Pons (tissue), 1 donor: ENCODE measurements at places on chromosomes 11 and 22.
A peak's percentile ranks its signal among the peaks of the same experiment; 100 is the strongest.

GRCh38 chr22:17403906-17404305 lies 34.6 kb downstream of the CECR2 start:
- DNase-seq, result no peak

GRCh38 chr11:121212536-121213361 lies 79.8 kb upstream of the SC5D start:
- DNase-seq, result no peak

- peak; percentile 60 for DNase-seq
Measured at GRCh38 chr11:121448431-121448941, 3.6 kb upstream of the SORL1 start.

- DNase-seq, result no peak
Measured at GRCh38 chr11:115502636-115503082, 1.6 kb downstream of the CADM1 start.

DNA sequence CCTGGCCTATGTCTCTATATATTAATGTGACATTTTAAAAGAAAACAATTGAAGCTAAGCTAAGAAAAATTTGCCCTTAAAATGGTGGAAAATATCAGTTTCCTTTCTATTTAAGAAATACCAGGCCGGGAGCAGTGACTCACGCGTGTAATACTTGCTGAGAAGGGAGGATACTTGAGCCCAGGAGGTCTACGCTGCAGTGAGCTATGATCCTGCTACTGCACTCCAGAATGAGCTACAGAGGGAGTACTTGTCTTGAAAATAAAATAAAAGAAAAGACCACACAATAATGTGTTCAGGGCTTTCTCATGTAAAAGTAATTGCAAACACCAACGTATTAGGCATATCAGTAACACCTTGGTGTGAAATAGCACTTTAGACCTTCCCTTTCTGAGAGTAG lies 1.4 kb upstream of the PRSS23 start:
- no peak for DNase-seq

- DNase-seq, result no peak
Measured at GRCh38 chr22:35842954-35843353, 125.3 kb downstream of the APOL5 start.

DNA sequence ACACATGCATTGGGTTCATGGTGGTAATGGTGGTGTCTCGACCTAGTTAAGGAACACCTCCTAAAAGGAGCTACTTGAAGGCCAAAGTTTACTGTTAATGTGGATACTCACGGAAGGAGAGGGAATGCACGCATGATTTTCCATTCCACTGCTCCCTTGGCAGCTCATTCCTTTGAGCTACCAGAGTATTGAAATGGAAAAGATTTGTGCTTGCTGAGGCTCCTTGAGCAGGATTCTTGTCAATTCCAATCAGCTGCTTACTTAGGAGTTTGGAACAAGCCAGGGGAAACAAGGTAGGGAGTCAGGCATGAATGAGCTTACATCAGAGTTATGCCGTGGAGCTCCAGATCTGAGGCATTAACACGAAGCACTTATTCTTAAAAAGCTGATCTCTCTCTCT lies 108.8 kb downstream of the GRIA4 start:
- DNase-seq, result no peak

DNA sequence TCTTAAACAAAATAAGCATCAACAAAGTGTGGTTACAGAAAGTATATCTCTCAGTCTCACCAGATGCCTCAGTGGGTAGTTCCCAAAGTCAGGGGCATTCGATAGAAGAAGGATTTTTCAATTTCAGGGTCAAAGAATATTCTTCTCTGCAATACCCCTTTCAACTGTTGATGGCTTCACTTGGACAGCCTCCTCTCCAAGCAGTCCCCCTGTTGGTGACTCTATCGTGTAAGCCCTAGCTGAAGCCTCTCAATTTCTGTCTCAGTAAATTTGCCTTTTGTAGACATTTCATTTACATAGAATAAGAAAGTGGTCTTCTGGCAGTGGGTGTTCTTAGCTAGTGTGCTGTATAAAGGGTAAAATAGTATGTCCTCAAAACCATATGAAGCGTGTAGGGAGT lies 11.3 kb upstream of the CCDC83 start:
- DNase-seq, result no peak

GRCh38 chr22:49014227-49015201 lies 813.2 kb downstream of the BRD1 start:
- DNase-seq, result no peak

DNA sequence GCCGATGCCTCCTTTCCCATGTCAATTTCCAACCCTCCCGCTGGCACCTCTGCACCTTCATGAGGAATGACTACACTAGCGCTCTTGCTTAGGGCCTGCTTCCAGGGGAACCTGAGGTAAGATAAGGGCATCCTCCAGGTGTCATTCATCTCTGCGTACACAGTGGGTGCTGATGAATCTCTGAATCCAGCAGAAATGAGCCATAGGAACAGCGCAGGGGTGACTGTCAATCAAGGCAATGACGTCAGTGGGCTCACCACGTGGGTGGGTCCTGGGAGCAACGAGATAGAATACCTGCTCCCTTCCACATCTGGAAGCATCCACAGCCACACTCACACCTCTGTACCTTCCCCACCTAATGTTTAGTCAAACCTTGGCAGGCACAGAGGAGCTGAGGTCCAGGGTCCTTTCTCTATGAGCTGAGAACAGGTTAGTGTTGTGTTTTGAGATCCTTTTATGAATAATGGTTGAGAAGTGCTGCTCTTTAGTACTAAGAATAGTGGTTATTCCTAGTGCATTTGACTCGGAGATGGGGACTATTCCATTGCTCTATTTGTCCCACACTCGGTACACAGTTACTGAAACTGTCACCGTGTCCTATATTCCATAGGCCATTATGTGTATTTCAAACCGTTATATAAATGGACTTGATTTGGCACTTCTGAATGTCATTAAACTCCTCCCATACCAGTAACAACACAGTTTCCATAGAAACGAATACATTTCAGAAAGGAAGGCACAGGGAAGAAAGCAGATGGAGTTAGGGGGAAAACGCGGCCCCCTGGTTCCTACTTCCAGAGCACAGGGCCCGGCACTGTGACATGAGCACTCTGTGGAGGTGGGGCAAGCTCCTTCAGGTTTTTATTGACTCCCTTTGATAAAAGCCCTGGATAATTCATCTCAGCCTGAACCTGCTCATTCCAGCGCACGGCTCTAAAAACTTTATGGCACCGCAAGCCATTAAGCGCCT lies 193.4 kb downstream of the ST3GAL4 start:
- DNase-seq, result no peak

DNA sequence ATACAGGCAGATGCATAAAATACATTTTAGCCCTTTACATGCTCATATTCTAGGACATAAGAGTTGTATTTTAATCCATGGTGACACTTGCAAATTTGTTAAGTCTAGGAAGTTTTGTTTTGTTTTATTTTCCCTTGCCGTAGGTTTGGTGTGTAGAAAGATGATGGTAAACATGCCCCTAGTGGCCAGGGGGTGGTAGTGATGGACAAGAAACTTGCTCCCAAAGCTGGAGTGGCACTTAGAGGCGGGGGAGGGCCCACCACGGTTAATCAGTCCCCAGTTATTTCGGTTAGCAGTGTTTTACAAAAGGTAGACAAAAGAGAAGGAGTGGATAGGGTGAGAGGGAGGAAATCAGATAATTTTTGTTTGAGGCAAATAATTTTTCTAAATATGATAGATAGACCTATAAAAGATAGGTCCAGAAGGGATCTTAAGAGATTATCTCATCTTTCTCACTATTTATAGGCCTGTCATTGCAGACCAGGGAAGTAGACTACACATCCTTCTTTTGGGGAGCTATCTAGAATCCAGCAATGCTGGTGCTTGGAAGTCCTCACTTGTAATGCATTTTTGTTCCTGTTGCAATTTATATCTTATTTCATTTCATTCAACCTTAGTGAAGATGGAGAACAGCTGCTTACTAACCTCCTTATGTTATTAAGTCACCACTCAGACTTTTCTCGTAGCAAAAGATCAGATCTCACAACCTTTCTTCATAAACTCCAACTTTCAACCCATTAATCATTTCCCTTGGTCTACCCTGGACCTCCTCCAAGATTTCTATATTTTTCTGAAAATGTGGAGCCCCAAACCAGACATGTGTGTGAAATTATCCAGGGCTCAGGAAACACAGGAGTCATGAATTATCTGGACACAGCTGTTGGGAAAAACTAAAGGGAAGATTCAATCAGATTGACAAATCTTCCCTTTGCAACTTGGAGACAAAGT lies 5.9 kb upstream of the BDNF start:
- no peak for DNase-seq

GRCh38 chr11:66115638-66116301 lies 45.7 kb downstream of the PACS1 start:
- no peak for DNase-seq

- no peak for DNase-seq
Measured at GRCh38 chr22:23526596-23527316, 53.3 kb downstream of the IGLL1 start.

DNA sequence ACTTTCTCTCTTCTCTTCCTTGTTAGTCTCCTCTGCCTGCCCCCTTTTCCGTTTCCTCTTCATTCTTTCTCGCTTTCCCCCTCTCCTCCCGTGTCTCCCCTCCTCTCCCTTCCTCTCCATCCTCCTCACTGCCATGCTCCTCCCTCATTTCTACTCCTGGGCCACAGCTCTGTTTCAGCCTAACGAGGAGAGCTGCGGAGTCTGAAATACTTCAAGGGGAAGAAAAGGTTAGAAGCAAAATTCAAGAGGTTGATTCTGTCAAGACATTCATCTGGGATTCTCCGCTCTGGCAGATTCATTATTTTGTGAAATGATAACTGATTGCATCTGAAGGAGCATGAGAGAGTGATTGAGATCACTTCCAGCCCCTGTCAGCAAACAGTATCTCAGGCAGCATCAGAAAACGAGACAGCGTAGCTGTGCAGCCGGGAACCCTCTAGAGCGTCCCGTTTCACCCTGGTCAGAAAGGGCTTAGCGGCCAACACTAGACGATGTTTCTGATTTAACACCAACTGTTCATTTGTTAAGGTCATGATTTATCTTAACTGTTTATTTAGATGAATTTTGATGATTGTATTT lies 279.3 kb upstream of the B3GAT1 start:
- no peak for DNase-seq

DNA sequence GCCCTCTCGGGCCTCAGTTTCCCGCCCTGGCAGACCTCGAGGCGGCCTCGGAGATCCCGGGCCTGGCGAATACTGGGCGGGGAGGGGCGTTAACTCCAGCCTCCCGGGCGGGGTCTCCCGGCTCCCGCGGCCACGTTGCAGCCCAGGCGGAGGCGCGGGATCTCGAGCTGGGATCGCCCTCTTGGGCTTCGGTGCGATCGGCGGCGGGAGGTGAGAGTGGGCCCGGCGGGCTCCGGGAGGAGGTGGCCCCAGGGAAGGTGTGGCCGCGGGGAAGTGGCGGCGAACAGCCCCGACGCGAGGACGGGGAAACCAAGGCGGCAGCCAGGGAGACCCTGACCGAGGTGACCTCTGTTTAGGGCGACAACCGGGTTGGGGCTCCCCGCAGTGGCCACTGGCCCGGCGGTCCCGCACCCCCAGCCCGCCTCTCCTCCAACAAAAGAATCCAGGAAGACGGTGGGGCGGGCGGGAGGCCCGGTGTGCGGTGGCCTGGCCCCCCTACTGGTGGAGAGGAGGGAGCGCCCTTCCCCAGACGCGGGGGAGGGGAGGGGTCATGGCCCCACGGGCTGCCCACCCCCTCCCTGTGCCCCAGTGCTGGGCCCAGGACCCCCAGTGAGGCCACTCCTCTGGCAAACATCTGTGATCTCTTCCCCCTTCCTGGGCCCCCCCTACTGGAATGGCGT lies at the start of gene PHETA2:
Gene PHETA2, plus strand, starts transcription at position 117 of the 680 bp plus-strand sequence. CDS start 3,046 bp downstream, outside the sequence.
- DNase-seq, result no peak

- DNase-seq, result no peak
Measured at GRCh38 chr11:65786786-65787636, at the start of gene OVOL1. TSS of gene OVOL1 (plus strand) at chr11:65787063. CDS start at chr11:65787374, 311 bp downstream.

- no peak for DNase-seq
Measured at GRCh38 chr11:70339066-70339465, 59.3 kb upstream of the CTTN start.
